ENCODE measurements at places on chromosomes 3 and 15.

DNA sequence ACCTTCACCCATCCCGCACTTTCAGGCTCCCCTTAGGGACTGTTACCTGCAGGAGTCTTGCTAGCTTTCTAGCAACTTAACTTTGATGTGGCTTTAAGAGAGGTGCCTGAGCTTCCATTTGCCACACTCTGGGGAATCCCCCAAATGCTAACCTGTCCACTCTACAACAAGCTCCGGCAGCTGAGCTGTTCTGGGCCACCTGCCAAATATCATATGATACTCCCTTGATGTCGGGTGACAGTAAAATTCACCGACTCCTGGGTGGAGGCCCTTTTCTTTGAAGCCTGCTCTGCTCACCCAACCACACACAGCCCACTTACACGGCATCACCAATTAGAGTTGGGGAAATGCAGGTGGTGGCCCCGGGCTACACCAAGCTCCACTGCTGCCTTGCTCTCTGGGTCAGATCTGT is 38.0 kb upstream of the XCR1 start:
- DNase-seq: no peak

- DNase-seq: no peak
Observed at GRCh38 chr3:58216496-58217195, 5.9 kb upstream of the DNASE1L3 start.

- DNase-seq: no peak
Observed at GRCh38 chr3:10356461-10356981, 35.6 kb upstream of the SEC13 start.

- DNase-seq: no peak
Observed at GRCh38 chr3:36756269-36756668, 8.1 kb downstream of the DCLK3 start.

DNA sequence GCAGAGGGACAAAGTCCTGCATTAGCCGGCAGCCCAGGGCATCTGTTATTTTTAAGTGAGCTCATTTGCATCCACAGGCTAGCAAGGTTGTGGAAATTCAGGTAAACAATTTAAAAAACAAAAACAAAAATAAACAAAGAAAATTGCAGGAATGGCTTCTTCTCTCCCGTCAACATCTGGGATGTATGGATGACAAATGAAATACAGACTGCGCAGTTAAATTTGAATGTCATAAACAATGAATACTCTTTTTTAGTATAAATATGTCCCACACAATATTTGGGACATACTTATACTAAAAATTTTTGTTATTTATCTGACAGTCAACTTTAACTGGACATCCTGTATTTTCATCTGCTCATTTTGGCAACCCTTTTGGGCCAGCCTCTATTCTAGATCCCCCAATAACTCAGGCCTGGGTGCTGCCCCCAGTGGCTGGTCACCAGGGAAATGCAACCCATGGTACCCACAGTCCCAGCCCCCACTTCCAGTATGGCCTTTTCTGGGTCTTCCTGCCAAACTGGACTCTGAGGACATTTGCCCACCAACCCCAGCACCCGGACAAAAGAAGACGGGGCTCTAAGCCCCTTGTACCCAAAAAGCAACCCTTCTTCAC is 12.7 kb downstream of the GRM2 start:
- no peak for DNase-seq

GRCh38 chr3:3689601-3690375 is 109.4 kb upstream of the LRRN1 start:
- DNase-seq: no peak

- DNase-seq: no peak
Observed at GRCh38 chr15:84721371-84721770, 5.4 kb upstream of the SEC11A start.

DNA sequence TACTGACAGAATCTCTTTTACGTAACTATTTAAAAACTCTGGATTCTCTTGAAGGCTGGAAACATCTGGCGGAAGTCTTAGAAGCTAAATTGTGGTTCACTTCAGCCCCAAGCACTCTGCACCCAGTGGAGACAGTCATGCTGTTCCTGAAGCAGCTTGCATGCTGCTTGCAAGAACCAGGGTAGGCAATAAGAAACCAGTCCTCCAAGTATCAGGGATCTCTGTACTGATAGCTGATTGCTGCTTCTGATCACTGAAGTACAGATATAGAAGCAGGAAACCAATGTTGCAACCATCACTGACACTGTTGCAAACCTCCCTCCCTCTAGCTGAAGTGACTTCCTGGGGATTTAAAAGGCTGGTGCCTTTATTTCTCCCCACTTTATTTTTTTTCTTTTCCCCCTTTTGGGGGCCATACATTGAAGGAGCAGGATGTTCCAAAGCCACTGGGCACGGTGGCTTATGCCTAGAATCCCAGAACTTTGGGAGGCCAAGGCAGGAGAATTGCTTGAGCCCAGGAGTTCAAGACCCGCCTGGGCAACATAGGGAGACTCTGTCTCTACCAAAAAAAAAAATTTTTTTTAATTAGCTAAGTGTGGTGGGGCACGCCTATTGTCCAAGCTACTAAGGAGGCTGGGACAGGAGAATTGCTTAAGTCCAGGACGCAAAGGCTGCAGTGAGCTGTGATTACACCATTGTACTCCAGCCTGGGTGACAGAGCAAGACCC is 15.3 kb downstream of the SPCS1 start:
- DNase-seq: no peak

DNA sequence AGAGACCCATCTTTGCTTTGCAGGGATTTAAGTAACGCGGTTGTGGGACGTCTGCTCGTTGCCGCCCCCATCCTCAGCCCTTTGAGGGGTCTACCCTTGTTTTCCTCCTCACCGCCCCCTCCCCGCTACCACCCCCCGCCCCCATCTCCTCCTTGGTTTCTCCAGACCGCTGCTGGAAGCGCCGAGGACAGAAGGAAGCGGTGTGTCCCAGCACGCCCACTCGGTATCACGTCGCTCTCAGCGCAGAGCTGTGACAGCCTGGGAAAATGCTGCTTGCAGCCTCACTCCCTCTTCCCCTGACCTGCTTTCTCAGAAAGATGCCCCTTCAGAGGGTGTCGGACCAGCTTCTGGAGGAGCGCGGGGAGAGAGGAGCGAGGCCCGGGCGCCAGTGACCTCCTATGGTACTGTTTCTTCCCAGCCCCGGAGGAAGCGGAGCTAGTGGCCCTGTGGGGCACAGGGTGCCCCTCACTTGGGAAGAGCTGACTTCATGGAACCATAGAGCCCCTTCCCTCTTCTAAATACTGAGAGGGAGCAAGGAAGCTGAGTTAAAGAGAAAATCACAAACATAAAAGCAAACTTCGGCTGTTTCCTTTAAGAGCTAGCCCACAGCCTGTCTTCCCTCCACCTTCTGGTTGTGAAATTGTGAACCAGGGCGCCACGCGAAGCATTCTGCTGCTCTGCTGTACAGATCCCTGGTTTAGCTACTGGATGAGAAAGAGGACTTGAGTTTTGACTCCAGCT is 698 bp downstream of the IL1RAP start:
- peak; percentile 22 for DNase-seq

DNA sequence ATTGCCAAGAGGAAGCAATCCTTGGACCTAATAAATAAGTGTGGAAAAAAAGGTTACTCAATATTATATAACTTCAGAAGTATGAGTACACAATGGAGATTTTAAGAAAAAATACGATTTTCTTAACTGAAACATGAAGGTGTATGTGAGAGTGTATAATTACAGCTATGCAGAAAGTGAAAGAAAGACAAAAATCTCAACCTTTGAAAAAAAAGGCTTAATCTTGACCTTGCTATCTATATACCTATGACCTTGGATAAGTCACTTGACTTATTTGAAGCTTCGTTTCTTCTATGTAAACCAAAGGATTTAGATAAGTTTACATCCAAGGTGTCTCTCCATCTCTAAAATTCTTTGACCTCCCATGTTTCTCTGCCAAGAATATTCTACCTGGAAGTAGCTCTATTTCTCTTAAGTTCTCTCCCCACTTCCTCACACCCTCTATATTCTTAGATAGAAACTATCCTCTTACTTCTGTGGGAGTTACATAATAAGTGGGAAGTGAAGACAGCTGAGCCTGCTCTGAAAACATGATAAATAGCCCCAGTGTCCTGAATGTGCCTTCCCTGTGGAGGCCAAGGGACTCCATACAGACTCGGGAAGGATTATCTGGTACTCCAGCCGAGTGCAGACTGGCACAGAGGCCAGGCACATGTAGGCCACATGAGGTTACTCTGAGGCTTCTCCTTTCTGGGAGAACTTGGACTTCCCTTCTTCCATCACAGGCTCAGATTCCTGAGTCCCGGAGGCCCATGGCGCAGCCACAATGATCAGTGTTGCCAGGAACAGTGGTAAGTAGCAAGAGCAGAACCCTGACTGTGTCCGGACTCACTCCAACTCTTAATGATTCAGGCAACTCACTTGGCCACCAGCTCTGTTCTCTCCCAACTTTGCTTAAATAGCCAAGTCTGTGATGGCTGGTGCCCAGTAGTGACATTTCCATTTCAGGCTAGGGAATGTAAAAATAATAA is 166.8 kb upstream of the COL8A1 start:
- DNase-seq: no peak

- DNase-seq: no peak
Observed at GRCh38 chr3:155979746-155980145, 109.3 kb downstream of the GMPS start.

- DNase-seq: no peak
Observed at GRCh38 chr3:66133050-66133757, 87.6 kb upstream of the SLC25A26 start.

- DNase-seq: no peak
Observed at GRCh38 chr3:115548611-115549010, 74.7 kb upstream of the GAP43 start.

DNA sequence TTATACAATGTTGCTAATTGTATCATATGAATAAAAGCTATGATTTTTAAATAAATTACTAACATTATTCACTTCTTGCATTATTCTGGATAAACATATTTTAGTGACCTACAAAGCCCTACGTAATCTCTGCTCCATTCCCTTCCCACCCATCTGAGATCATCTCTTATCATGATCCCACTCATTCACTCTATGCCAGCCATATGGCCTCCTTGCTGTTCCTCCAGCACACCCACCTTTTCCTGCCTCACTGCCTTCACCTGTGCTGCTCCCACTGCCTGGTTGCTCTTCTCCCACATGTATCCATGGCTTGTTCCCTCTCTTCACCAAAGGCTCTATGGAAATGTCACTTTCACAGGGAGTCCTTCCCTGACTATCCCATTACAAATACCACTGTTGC is 7.3 kb upstream of the USP8 start:
- no peak for DNase-seq

- DNase-seq: no peak
Observed at GRCh38 chr15:75811626-75812025, 31.6 kb upstream of the UBE2Q2 start.

- DNase-seq: no peak
Observed at GRCh38 chr3:123694366-123695087, 109.7 kb upstream of the HACD2 start.

GRCh38 chr3:23275814-23276213 is 72.7 kb downstream of the UBE2E2 start:
- no peak for DNase-seq

All from hypothalamus (tissue), 51 donors.